ENCODE measurements at places on chromosomes 12 and 14.

DNA sequence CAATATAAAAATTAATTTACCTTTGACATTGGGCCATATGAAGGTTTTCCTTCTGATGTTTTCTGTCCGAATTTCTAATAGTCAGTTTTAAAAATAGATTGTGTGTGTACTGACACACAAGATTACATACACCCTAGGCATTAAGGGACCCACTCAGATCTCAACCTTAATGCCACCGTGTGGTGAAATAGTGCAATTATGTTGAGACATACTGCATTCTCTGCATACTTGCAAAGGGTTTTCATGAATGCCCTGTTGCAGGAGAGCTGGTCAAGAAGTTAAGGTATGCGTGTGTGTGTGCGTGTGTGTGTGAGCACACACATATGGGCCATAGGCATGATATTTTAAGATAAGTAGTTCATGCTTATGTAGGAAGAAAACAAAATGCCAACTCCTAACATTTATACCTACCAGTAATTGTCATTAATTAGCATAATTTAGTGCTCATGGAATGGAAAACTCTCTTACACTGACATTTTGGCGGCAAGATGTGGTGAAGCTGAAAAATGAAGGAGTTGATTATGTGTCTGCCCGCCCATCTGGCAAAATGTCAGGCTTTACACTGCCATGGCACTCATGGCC is 58.8 kb downstream of the PIK3C2G start:
- no peak for DNase-seq

DNA sequence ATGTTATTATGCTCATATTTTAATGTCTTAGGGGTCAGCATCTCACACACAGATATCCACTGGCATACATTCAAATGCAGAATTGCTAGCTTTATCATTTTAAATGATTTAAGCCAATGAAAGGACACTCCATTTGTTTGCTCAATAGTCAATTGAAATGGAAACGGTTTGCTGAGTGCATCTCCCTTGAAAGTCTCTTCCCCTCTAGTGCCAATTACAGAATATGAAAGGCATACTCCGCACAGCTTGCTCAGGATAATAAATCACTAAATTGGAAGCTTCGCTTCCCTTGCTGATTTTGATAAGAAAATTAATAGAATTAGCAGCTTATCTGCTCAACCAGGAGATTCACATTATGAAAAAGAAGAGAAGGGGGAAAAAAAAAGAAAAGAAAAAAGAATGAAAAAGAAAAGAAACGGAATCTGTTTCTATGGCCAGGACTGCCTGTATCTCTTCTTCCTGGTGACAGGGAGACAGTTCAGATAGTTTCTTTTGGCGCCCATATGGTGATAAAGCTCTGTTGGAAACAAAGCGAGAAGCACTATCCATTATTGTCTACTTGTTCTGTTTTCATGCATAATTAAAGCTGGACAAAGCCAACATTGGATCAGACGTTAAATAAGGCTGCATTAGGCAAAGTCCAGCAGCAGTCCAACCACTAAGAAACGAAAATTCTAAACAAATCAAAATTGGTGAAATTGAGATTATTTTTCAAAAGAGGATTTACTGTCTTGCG is 225.0 kb downstream of the GXYLT1 start:
- no peak for DNase-seq

- no peak for DNase-seq
These were observed 261.9 kb downstream of the RASSF9 start for GRCh38 chr12:85574291-85574690.

- no peak for DNase-seq
These were observed 1.7 kb downstream of the PAWR start for GRCh38 chr12:79689061-79689476.

DNA sequence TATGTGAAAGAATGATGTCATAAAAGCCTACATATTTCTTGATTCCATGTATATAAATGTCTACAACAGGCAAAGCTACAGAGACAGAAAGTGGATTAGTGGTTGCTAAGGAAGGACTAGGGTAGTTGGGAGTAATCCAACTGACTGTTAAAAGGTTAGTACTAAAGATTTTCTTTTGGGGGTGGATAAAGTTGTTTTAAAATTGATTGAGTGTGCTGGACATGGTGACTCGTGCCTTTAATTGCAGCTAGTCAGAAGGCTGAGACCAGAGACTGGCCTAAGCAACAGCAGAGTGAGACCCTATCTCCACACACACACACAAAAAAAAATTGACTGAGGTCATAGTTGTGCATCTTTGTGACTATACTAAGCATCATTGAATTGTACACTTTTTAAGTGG is 234.3 kb downstream of the C12orf50 start:
- DNase-seq = no peak

GRCh38 chr12:122100568-122100967 is 22.0 kb downstream of the MLXIP start:
- DNase-seq = no peak

DNA sequence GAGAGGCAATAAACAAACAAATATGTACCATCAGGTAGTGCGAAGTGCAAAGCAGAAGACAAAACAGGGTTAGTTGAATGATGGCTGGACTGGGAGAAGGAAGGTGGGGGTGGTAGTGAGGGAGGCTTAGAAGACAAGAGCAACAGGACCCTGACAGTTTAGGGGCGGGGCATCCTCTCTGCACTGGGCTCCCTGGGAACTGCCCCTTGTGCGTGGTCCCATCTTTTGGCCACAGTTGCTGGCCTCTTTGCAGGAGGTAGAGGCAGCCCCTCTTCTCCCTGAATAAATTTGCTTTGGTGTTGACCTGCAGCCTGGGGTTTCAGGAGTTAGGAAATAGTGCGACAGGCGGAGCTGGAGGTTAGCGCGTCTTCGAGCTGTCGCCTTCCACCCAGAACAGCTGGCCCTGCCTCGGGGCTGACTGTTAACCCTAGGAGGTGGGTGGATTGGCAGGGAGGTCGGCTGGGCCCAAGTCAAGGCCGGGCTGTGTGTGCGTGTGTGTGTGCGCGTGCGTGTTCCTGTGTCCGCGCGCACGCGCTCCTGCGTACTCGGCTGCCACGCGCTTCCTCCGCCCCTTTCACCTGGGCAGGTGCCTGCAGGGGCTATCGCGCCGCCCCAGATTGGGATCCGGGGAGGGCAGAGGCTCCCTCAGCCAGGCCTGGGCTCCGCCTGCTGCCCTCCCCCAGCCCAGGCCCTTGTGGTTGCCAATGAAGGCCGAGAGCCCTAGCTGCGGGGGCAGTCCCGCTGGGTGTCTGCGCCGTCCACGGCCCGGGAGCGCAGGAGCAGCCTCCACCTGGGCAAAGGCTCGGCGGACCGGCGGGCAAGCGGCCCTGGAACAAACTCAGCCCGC is 180.8 kb downstream of the ADCK1 start:
- no peak for DNase-seq

GRCh38 chr12:116672842-116673516 is 64.9 kb downstream of the SPRING1 start:
- no peak for DNase-seq

DNA sequence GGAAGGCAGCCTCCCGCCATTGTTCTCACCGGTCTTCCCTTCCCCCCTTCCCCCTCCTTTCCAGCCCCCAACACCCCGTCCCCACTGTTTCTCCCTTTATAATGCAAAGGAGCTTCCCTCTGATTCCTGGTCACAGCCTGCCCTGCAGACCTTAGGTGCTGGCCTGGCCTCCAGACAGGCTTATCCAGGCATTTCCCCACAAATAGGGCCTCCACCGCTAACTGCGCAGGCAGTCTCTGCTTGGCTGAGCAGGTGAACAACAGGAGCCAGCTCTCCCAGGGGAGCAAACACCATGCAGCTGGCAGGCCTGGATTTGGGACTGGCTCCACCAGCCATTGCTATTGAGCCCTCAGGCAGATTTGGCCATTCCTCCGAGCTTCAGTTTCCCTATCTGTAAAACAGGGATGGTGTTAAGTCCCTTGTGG is 46.0 kb downstream of the SMIM41 start:
- no peak for DNase-seq

DNA sequence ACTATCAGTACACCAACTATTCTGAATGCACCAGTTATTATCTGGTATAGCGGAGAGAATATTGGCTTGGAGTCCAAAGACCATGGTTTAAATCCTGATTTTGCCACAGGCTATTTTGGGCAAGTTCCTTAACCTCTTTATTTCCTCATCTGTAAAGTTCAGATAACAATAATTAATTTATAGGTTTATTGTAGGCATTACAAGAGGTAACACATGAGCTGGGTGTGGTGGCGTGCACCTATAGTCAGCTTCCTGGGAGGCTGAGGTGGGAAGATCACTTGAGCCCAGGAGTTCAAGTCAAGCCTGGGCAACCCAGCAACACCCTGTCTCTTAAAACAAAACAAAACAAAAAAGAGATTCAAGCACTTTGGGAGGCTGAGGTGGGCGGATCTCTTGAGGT is 23.1 kb downstream of the PHLDA1 start:
- no peak for DNase-seq

DNA sequence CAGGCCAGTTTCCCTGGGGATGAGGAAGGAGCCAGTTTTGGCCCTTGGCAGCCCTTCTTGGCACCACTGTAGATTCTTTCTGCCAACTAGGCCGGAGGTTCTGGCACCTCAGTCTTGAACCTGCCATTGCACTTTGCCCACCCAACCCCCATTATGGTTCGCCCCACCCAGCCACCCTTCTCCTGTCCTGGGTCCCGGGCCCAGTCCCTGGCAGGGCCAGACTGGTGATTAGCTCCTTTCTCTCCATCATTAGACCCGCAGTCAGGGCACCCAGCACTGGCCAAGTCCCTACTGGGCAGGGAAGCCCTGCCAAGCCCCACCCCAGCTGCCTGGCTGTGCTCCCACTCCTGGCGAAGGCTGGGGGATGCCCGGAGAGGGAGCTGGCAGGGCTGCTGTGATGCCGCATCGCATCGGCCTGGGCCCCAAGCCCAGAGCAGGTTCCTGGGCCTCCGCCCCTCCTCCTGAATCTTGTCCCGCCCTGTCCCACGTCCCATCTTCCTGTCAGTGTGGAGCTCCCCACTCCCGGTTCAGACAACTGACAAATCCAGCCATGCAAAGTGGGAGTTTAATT is 9.8 kb downstream of the FAM222A start:
- DNase-seq = peak; percentile 16

GRCh38 chr12:53974084-53975063 is at the start of gene HOTAIR:
Gene HOTAIR (minus strand): TSS chr12:53974954.
- DNase-seq = no peak

DNA sequence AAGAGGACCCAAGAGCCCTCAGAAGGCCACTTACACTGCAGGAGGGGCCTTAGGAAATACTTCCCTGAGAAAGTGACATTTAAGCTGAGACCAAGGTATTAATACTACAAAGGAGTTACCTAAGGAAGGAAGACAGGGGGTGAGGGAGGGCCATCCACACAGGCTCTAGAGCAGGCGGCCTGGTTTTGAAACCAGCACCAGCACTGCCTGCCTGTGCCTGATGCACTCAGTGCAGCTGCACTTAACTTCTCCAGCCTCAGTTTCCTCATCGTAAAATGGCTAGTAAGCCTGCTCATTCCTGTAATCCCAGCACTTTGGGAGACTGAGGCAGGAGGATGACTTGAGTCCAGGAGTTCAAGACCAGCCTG is 45.5 kb upstream of the PLEKHG6 start:
- DNase-seq = no peak

GRCh38 chr14:80390906-80391305 is 179.6 kb upstream of the DIO2 start:
- DNase-seq = no peak

All from cortex of kidney (tissue), 1 donor.